ENCODE measurements at places on chromosomes 16 and 17.

DNA sequence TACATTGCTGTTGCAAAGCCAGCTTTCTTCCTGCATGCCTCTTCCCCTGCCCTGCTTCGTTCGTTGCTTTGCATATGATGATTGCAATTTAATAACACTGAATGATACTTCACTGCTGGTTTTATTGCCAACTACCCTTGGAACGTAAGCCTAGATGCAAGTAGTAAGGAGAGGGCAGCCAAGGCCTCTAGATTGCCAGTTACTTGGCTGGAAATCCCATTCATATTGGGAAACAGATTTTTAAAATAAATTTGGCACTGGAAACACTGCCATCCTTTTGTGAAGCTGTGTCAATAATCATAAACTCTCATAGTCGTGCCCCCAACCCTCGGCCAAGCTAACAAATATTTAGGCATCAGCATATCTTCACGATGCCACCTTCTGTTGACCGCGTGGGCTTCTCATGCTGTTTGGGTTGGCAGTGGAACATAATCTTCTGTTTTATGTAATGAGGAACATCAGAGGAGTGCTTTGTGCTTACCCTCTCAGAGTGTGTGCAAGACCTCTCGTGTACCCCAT is 86.5 kb downstream of the MAP2K6 start:
- DNase-seq, result no peak

DNA sequence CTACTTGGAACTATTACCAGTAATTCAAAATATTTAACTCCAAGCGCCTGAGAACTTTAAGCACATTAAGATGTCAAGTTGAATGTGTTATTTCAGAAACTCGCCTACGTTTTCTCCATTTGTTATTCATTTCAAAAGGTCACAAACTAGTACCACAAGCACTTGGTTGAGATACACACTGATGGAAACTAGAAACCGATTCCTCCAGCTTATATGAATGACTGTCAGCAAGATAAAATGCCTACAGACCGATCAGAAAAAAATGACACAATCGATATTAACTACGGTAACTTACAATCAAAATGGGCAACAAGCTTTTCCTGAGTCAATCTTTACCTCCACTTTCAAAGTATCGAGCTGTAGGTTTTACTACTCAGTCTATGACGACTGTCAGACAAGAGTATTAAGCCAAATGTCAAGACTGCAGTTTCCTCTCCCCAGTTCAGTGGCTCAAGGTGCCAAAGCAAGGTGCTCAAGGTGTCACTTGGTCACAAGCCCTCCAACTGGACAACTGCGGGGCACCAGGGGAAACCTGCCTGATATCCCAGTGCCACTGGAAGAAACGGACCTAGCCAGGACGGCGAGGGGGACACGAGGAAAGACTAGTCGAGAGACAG is 678 bp downstream of the SRP68 start:
- DNase-seq, result no peak

GRCh38 chr17:28889996-28890395 is 7.5 kb downstream of the FLOT2 start:
- no peak for DNase-seq

DNA sequence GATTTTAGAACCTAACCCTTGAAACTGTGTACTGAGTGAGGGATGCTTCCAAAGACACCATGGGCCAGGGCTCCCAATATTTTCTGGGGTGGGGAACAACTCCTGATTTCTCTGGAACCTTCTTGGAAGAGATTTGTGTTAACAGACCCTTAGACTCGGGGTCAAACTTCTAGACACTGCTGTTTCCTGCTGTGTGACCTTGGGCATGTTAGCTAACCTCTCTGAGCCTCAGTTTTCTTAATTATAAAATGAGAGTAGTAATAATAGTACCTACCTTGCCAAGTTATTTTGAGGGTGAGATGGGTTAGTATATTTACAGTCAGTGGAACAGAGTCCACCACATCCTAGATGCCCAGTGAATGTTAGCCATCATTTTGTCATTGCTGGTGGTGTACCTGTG is 18.8 kb downstream of the POLR3E start:
- DNase-seq, result no peak

- no peak for DNase-seq
Observed at GRCh38 chr16:68993885-68994284, 111.6 kb upstream of the HAS3 start.

DNA sequence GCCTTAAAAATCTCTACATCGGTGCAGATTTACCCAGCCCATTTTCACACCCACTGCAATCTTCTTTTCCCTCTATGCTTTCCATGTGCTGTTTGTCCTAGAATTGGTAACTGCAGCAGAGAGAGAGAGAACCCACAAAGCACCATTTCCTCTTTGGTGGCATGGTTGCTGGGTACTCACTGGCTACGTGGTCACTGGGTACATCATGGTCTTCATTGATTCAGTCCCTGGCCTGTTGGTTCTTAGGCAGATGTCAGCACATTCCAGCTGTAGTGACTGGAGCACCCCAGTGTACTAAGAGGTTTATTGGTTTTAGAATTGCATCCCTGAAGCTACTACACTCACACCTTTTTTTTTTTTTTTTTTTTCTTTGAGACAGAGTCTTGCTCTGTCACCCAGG is 156.1 kb upstream of the CACNG5 start:
- no peak for DNase-seq

GRCh38 chr17:35022536-35023063 is 40.9 kb downstream of the RFFL start:
- no peak for DNase-seq

- DNase-seq, result no peak
Observed at GRCh38 chr16:18003033-18003432, 333.5 kb downstream of the NPIPA8 start.
